ENCODE measurements at places on chromosomes 3 and 15.

DNA sequence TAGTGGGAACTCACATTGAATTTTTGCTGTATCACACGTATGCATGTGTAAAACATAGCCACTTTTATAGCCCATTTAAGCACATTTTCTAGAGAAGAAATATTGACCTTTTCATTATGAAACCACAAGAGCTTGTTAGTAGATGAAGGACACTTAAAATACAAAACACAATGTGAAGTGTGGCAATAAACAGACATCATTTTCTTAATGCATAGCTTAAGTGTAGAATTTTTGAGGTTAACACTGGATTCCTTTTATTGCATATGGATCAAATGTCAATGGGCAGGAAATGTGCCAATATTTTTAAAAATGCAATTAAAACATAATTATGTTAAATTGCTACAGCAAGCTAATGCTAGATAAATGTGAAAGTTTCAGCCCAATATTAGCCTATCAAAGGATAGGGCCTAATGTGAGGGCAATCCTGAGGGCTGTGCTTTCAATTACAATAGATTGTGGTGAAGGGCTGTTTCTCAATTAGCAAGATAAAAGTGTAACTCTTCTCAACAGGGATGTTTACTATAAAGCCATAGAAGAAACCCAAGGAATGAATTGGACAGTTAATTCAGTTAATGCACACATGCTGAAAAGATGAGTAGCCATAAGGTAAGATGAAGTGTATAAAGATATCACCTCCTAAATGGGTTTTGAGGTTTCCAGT is 489.0 kb upstream of the CDIN1 start:
- DNase-seq, result no peak

GRCh38 chr3:53693451-53693850 is 152.8 kb downstream of the CHDH start:
- no peak for DNase-seq

- DNase-seq, result peak; percentile 61
These were observed 35.7 kb upstream of the ACTL6A start for GRCh38 chr3:179526989-179527391.

GRCh38 chr3:124281453-124282316 is 289.8 kb upstream of the ROPN1 start:
- no peak for DNase-seq

DNA sequence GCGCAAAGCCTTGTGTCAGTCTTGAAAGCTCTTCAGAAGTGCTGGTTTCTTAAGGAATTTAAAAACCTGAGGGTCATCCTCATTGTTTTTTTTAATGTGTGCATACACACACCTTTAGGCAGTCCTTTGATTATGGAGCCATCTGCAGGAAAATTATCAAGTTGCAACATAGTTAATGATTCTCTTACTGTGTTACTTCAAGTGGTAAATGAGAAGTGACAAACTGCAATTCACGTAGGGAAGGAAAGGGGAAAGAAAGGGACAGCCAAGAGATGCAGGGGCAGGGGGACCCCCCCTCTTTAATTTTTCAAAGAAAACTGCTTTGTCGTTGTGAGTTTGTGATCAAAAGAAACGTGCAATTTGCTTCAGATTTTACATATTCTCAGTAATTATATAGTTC is 162.4 kb upstream of the CGNL1 start:
- DNase-seq, result no peak

DNA sequence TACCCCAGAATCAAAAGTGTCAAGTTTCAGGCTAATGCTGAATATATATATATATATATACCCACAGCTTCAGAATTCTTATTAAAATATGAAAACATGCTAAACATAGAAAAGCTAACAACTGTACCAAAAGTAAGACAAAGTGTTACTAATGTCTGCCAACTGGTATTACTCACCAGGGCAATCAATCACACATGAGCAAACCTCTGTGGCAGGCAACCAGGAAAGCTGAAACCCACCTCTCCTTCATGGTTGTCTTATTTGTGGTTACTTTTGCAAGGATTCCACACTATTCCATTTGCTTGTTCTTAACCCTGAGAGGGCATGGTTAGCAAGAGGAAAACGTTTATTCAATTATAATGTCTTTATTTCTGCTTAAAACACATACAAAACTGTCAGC is 512.3 kb upstream of the MDFIC2 start:
- DNase-seq, result no peak

DNA sequence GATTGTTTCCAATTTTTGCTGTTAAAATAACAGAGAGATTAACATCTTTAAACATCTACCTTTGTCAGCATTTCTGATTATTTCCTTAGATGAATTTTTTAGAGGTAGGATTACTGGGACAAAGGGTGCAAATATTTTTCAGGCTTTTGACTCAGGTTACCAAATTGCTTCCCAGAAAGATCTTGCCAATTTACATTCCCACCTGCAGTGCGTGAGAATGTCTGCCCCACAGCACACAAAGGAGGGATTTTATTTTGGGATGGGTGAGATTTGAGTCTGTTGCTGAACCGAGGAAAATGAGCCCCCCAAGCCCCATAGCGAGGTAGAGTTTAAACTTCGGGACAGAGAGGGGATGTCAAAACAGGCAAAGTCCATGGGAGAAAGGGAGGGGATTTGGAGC is 25.9 kb upstream of the RNU6-1 start:
- DNase-seq, result no peak

DNA sequence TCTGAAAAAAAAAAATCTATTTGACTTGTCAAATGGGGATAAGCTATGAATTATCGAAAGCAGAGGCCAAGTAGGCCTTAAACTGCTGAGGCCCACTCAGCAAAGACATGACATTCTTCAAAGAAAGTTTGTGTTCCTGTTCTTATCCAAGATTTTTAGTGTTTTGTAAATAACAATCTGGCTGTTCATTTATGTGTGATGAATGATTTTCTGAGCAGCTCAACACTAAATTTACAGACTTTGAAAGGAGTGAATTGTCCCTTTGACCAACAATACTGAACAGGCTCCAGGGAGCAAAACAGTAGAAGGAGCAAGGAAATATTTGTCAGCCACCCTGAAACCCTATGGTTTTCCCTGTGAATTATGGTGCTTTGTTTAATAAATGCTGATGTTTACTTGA is 512.6 kb upstream of the NAALADL2 start:
- no peak for DNase-seq

- no peak for DNase-seq
These were observed 265.6 kb downstream of the EBLN2 start for GRCh38 chr3:73327052-73327451.

DNA sequence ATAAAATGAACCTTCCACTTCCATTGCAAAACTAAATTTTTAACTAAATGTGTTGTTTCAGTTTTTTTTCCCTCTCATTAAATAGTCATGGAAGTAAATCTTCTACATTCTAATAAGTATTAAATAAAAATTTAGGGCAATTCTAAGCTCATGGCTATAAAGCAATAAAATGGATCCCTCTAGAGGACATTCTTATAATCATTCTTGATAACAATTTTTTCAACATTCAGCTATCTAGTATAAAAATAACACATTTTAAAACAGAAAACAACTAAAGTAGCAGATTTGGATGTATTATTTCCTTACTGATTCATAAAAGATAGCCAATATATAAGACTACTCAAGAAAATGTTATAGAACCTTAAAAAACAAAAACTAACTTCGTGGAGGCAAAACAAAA is 393.1 kb downstream of the PLOD2 start:
- DNase-seq, result no peak

GRCh38 chr3:128854475-128854874 is 24.9 kb upstream of the ACAD9 start:
- no peak for DNase-seq

DNA sequence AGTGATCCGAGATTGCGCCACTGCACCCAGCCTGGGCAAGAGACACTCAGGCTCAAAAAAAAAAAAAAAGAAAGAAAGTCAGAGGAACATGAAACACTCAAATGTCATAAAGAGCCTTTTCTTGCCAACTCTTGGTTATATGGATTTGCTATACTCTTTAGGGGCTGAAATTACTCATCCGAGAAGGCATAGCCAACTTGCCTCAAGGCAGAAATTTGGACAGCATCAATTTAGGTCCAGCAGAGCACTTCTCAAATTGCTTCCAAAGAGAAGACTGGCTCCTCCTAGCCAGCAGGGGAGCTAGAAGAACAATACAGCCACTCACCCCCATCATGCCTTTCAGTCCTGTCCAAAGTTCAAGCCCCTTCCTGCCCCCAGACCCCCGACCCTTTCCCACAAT is 43.8 kb downstream of the OSBPL10 start:
- DNase-seq, result no peak

DNA sequence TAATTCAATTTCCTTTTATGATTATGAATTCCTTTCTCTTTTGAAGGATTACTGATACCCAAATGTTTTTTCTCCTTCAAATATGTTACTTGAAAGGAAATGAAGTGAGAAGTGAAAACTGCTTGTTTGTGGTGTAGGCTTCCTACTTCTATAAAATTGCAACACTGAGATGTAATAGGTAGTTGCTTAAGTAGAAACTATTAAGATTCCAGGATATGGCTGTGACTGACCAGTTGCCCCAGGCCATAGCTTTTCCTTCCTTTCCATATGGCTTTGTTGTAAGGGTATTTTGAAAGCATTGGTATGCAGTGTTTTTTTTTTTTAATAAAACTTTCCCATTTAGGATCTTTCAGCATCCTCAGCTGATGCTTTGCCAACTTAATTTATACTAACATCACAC is 28.5 kb downstream of the DNAJC13 start:
- DNase-seq, result no peak

DNA sequence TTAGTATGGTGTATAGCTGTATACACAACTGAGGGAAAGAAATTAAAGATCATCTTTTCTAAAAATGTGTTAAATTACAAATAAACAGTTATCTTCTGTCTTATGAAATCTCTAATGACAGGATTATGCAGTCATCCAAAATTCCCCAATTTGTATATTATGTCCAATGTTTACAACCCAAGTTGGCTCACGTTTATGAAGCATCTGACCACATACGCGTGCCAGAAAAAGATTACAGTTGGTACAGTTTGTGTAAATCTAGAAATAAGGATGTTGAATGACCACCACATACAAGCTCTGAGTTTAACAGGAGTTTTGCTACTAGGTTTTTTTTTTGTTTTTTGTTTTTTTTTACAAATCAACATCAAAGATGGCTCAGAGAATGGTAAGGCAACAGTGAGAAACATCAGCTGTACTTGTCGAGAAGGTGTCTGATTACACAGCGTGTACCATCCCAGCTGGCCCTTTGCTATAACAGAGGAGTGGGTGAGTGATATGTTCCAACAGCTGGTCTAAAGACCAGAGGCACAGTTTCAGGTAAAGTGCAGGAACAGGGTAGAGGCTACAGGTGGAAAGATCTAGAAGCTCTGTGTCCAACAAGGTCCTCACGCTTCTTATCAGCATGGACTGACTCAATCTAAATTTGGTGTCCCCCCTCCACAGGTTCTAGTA is 47.1 kb downstream of the USF3 start:
- DNase-seq, result no peak

GRCh38 chr3:183591881-183592521 is 36.5 kb upstream of the KLHL6 start:
- no peak for DNase-seq

DNA sequence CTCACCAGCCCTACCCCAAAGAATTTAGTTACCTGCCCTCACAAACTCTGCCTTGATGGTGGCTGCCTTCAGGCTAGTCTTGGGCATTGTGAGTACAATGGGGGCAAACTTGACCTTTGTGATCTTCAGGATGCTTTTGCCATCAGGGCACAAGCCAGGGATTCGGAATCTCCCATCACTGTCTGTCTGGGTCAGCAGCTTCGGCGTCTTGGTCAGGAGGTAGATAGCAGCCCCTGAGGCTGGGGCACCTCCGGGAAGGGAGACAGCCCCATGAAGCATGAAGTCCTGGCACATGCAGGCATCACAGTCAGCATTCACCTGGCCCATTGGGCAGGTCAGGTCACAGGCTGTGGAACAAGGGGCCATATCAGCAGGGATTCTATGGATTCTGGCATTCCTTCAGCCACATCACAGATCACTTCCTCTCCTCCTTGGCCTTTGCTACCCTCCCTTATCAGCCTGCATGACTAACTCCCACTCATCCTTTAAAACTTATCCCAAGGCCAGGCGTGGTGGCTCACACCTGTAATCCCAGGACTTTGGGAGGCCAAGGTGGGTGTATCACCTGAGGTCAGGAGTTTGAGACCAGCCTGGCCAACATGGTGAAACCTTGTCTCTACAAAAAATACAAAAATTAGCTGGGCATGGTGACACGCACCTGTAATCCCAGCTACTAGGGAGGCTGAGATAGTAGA is 6.9 kb downstream of the CILP start:
- DNase-seq, result no peak

DNA sequence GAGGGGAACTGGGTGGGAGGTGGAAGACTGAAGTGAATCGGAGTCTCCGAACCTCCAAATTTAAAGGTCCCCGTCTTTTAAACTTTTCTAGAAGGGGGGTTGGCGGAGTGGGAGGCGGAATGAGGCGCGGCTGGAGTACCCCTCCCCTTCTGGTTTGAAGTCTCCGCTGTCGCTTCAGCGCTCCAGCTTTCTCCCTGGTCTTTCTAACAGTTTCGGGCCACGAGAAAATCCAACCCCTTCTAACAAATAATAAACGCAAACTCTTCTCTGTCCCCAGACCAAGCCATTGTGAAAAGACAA is 2.5 kb upstream of the MECOM start:
- no peak for DNase-seq

- no peak for DNase-seq
These were observed 311.3 kb downstream of the PLCL2 start for GRCh38 chr3:17195856-17196604.

DNA sequence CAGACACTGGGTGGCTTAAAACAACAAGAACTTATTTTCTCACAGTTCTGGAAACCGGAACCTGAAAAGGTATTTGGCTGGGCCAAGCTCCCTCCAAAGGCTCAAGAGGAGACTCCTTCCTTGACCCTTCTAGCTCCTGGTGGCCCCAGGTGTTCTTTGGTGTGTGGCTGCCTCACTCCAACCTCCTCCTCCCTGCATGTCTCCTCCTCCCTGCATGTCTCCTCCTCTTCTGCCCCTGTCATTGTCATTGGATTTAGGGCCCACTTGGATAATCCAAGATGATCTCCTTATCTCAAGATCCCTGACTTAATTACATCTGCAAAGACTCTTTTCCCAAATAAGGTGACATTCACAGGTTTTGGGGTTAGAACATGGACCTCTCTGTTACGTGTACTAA is 69.8 kb upstream of the MFGE8 start:
- no peak for DNase-seq

GRCh38 chr15:52289629-52290081 is 5.9 kb downstream of the MYO5C start:
- DNase-seq, result no peak

DNA sequence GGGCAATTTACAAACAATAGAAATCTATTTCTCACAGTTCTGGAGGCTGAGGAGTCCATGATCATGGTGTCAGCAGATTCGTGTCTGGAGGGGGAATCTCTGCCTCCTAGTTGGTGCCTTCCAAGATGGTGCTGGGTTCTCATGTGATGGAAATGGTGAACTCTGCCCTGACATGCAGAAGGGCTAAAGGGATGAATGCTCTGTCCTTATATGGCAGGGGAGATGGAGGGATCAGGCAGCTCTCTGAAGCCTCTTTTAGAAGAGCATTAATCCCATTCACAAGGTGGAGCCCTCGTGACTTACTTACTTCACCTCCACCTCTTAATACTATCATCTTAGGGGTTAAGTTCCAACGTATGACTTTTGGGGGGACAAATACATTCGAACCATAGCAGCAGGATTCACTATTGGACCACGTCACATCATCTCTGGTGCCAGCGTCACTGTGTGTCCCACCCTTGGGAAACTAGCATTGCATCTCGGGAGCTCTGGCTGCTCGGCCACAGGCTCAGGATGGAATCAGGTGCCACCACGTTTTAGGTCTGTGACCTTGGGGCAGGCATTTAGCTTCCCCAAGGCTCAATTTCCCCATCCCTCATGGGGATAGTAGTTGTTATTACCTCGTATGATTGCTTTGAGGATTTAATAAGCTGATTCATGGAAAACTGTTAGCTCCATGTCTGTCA is 53.0 kb downstream of the SV2B start:
- no peak for DNase-seq

- DNase-seq, result no peak
These were observed 96.8 kb downstream of the ANXA2 start for GRCh38 chr15:60301024-60301423.
